ENCODE measurements at places on chromosomes 5 and 9. TPM values are rescaled to one million over a fixed set of nuclear protein-coding genes. Genes with fewer than 3 reads are reported as not detected.

Gene SQSTM1
- 476 TPM for total RNA-seq

Gene JMY
- 5.2 TPM for total RNA-seq

Gene ARL14EPL
- not detected for total RNA-seq

Gene INSYN2B
- total RNA-seq = not detected

Gene NSD1
- 22.7 TPM for total RNA-seq

Gene AHRR
- not detected for total RNA-seq

Gene CCL27
- 9.3 TPM for total RNA-seq

Gene ACOT12
- not detected for total RNA-seq

Gene WDR38
- total RNA-seq = not detected

Gene KIF4B
- not detected for total RNA-seq

Gene LAMC3
- total RNA-seq = 1.6 TPM

Gene TRPM3
- total RNA-seq = 3.3 TPM

Gene URM1
- 37.5 TPM for total RNA-seq

Gene IL13
- total RNA-seq = not detected

Gene C8G
- 8.6 TPM for total RNA-seq

Gene C9orf152
- not detected for total RNA-seq

Gene SPINK4
- total RNA-seq = not detected

Gene ANKDD1B
- total RNA-seq = not detected

Gene HACD4
- 4.6 TPM for total RNA-seq

Gene PCDHGB4
- 3.6 TPM for total RNA-seq

Gene SLC25A2
- not detected for total RNA-seq

Gene SCGB3A2
- total RNA-seq = not detected

All from ascending aorta (tissue), 2 donors.